A673 (cell line): ENCODE measurements at places on chromosomes 4 and X.

GRCh38 chr4:48543796-48544195, 53.7 kb downstream of the ZAR1 start:
- peak; percentile 93 for DNase-seq

DNA sequence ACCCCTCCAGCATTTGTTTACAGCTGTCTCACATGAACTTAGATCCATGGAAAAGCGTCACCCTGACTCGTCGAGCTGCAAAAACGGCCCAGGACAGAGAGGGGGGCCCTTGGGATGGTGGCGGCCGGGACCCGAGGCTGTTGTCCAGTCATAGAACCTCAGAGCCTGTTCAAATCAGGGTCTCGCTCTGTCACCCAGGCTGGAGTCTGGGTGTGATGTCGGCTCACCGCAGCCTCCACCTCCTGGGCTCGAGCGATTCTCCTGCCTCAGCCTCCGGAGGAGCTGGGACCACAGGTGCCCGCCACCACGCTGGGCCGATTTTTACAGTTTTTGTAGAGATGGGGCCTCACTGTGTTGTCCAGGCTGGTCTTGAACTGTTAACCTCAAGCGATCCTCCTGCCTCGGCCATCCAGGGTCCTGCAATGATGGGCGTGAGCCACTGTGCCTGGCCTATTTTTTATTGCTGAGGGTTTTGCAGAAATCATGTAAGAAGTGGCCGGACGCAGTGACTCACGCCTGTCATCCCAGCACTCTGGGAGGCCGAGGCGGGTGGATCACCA, 42.6 kb upstream of the PPP2R3B start:
- no peak for DNase-seq

DNA sequence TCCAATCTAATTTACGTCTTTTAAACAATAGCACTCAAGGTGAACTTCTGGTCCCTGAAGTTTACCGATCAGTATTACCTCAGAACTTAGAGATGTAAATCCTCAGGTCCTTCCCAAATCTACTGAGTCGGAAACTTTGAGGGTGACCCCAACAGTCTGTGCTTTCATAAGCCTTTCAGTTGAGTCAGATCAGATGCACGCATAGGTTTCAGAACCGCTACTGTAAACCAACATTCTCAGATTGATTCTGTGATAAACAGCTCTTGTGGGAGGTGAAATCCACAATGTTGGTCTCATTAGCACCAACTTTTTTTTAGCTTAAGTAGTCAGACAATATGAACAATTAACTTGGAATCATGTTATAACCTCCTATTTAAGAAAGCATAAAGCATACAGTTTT, 86.0 kb downstream of the WWC2 start:
- DNase-seq = no peak

GRCh38 chr4:56276547-56276946, 110.7 kb downstream of the AASDH start:
- no peak for DNase-seq
